NCI-H446 treated with DMSO at 0.1 percent for 48 hours (cell line): ENCODE measurements at places on chromosomes 1 and 21.

DNA sequence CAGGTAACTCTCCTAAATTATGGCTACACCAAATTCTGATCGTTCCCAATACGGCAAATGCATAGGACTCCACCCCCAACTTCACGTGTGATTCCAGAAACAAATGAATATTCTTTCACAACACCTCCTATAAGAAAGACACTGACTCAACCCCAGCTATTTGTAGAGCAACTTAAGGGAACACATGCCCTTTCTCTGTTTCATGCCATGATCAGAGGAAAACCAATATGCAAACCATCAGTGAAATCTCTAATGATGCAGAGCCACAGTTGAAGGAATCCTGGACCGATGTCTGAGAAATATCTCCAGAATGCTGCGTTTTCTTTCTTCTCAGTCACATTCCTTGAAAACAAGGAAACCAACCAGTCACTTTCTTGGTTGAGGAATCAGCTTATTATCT is 164.2 kb upstream of the PTBP2 start:
- DNase-seq, result no peak

DNA sequence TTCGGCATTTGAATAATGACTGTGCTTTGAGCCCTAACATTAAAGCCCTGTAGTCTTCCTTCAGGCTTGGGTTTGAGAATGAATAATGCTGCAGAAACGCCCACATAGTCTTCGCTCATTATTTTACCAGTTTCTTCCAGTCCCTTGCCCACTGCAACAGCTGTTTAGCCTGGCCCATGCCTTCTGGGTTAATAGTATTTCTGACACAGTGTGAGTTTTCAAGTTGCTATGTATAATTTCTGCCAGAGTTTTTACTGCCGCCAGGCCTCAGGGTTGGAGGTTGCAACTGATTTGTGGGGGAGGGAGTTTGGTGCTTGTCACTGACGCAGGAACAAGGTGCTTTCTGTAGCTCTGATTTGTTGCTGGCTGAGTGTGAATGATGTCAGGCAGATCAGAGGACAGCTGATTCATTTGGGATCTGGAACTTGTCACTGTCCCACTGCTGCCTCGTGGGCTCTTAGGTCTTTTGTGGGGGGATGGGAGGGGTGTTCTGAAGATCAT is 109.8 kb downstream of the MAST2 start:
- peak; percentile 22 for DNase-seq

- peak; percentile 63 for DNase-seq
Observed at GRCh38 chr1:42913426-42914091, 45.1 kb downstream of the SLC2A1 start.

GRCh38 chr1:26882696-26883463 is 7.2 kb downstream of the GPN2 start:
- DNase-seq, result no peak

GRCh38 chr1:193183019-193183627 is 3.3 kb downstream of the B3GALT2 start:
- DNase-seq, result peak; percentile 56

- no peak for DNase-seq
Observed at GRCh38 chr21:26883768-26884167, 38.6 kb upstream of the ADAMTS1 start.

- no peak for DNase-seq
Observed at GRCh38 chr1:21268281-21269239, 21.7 kb downstream of the ECE1 start.

DNA sequence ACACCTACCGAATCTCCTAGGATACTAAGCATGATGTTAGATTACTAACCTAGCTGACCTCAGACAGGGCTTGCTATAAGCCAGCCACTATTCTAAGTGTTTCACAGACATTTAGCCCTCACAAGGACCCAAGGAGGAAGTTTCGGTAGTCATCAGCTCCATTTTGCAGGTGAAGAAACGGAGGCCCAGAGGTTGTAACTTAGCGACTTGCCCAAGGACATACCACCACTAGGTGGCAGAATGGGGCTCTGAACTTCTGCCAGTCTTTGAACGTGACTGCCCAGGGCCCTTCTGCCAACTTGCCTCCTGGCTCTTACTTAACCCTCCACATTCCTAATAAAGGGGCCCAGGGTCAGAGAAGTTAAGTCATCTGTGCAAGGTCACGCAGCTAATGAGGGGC is 283.5 kb downstream of the C1orf94 start:
- peak; percentile 3 for DNase-seq

DNA sequence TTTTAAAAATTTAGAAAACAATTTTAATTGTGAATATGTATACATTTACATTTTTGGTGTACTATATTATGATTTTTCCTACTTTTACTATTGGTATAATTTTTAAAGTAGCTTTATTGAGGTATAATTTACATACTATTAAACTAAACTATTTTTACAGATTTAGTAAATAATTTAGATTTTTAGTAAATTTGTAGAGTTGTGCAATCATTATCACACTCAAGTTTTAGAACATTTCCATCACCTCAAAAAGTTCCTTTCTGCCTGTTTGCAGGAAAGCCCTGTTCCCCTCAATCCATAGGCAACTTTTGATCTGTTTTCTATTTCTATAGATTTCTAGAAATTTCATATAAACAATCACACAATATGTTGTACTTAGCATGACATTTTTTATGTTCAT is 8.2 kb downstream of the PHTF1 start:
- DNase-seq, result no peak

DNA sequence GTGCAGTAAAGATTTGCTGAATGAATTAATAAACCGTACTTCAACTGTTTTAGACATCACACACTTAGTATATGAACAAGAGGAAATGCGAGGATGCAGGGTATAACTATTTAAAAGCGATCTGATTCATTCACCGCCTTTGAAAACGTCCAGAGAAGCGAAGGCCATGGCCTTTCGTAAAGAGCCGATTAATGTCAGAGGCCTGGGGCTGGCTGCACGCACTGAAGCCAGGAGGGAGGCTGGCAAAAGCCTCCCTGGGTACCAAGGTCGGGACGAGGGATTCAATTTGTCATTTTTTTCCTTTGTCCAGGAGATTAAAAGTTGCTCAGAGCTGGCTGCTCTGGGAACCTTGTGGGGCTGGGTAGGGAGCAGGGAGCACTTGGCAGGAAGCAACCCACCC is 307.4 kb downstream of the NPHP4 start:
- DNase-seq, result no peak

DNA sequence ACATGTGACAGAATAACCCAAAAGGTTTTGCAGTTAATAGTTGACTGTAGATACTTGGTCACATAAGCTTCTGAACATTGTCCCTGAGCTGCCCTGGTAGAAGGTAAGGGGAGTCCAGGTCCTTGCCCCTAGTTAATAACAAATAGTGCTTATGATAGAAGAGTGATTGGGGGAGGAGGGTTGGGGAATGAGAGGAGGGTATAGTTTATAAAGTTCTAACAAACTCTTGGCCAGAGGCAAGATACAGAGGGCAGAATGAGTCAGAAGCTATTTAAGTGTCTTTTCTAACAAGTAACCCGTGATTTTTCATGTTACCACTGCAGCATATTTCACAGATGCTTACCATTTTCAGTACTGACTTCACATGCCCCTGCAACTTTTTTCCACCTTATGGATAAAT is 26.7 kb upstream of the MYOCOS start:
- no peak for DNase-seq

GRCh38 chr1:30704271-30704670 is 19.1 kb downstream of the MATN1 start:
- DNase-seq, result no peak

GRCh38 chr1:204405988-204406387 is 5.6 kb downstream of the PPP1R15B start:
- DNase-seq, result no peak

GRCh38 chr1:165629848-165630628 is 996 bp upstream of the MGST3 start:
- no peak for DNase-seq

GRCh38 chr1:21559788-21560567 is 50.8 kb downstream of the ALPL start:
- DNase-seq, result no peak

DNA sequence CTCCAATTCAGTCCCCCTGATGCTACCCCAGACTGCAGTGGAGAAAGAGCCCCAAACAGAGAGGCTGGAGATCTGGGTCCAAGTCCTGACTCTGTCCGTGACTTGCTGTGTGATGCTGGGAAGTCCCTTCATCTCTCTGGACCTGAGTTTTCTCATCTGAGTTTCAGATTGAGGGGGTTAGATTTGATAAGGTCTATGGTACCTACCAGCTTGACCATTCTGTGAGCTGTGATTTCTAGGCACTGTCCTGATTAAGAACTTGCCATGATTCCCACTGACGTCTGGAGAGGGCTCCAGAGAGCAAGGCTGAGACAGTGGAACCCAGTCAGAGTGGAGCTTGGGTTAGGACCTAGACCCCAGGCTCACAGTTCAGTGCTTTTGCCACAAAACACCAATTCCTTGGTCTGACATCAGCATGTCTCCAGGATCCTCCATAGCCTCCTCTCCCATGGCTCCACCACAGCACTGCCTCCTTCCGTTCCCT is 43.8 kb upstream of the DMBX1 start:
- no peak for DNase-seq

DNA sequence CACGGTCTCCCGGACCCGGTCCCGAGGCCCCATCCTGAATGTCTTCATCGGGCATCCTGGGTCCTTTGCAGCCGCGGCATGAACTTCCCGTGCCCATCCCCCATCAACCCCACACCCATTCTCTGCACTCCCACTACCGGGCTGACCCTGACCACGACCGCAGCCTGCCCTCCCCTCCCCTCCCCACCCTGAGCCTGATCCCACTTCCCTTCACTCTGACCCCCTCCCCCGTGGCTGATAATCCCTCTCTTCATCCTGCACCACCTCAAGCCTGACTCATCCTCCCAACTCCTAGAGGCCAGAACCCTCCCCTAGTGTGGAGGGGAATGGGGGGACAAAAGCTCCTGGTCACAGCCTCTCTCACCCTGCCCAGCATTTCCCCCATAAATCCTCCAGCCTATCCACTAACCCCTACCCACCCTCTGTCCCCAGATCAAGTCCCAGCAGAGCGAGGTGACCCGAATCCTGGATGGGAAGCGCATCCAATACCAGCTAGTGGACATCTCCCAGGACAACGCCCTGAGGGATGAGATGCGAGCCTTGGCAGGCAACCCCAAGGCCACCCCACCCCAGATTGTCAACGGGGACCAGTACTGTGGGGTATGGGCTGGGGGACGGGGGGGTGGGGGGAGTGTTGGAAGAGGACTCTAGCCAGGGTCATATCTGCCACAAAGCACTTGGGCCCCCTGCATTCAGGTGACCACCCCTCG is 602 bp downstream of the SH3BGRL3 start:
- no peak for DNase-seq

DNA sequence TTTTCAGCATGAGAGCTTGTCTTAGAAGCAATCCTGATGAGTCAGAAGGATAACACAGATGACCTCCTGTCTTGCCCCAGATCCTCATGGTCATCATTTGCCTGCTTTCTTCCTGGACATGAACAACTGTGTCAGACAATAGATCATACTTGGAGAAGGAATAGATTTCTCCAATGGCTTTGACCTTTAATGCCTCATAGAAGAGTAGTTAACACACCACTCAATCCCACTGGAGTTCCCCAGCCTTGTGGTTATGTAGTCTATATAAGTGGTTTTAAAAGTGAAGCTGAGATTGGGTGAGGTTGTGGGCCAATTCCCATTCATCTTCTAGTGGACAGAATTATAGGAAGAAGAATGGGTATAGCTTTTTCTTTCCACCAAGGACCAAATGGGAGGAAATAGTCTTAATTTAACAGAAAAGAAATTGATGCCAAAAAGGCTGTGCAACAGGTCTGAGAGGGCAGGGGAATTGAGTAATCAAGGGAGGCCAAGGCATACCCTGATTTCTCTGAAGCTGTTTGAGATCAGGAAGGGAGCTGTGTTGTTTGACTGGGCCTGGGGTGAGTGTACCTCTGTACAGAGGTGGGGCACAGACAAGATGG is 14.4 kb downstream of the PRCC start:
- no peak for DNase-seq

DNA sequence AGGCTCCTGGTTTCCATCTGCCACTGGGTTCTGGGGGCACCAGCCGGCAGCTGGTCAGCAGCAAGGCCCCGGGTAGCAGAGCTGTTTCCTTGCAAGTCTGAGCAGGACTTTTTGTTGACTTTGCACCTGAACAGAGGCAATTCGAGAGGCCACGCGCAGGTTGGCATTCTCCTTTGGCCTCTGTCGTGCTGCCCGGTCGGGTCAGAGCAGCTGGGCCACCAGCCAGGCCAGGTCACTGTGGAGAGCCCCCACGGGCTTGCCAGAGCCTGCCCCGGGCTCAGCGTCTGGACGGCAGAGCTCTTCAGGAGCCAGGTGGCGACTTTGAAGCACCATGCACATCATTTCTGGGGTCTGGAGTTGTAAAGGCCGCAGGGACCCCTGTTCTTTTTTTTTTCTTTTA is 28.4 kb upstream of the TMEM52 start:
- no peak for DNase-seq

DNA sequence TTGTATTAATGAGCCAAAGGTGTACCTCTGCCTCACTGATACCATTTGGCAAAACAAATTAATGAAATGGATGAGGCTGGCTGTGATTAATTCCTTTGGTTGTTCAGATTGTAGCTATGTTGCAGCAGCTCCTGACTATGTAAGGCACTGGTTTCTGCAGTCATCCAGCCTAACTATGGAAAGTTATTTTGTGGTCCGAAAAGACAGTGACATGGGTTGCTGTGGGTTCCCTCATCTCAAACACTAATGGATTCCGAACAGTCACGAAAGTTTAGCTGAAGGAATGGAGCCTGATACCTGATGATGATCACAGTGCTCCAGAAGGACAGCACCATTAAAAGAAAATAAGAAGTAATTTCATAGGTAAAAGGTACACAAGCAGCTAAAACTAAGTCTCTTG is 42.6 kb downstream of the WASF2 start:
- no peak for DNase-seq
